ENCODE measurements at places on chromosomes 3 and 15. TPM values are rescaled to one million over a fixed set of nuclear protein-coding genes. Genes with fewer than 3 reads are reported as not detected.

- peaks cover 43% of the 10 kb centered on the region for H3K4me1 ChIP-seq
- peaks cover 13% of the 10 kb centered on the region for H3K36me3 ChIP-seq
- no peaks in the 10 kb centered on the region for H3K27me3 ChIP-seq
- no peak overlapping the region for H3K4me3 ChIP-seq
- H3K27ac ChIP-seq = peak overlapping the region; percentile 27
These were observed 53.8 kb downstream of the UBE2E2 start for GRCh38 chr3:23256741-23257435.

Gene SCN11A
- not detected for total RNA-seq

- no peak overlapping the region for H3K4me3 ChIP-seq
- peaks cover 2% of the 10 kb centered on the region for H3K4me1 ChIP-seq
- H3K36me3 ChIP-seq = no peaks in the 10 kb centered on the region
- DNase-seq = peak; percentile 6
- H3K27ac ChIP-seq = no peak overlapping the region
These were observed 843.9 kb downstream of the TUSC7 start for GRCh38 chr3:117553461-117553860.

GRCh38 chr3:158368271-158368670 is 202.7 kb upstream of the MLF1 start:
- H3K4me1 ChIP-seq = no peaks in the 10 kb centered on the region
- no peak overlapping the region for H3K27ac ChIP-seq
- no peaks in the 10 kb centered on the region for H3K27me3 ChIP-seq
- DNase-seq = no peak

Gene CLSTN2
- total RNA-seq = not detected

Gene PLA2G4E
- total RNA-seq = not detected

- no peaks in the 10 kb centered on the region for H3K36me3 ChIP-seq
- DNase-seq = peak; percentile 83
- peaks cover 32% of the 10 kb centered on the region for H3K27me3 ChIP-seq
- H3K4me1 ChIP-seq = peaks cover 35% of the 10 kb centered on the region
- peak overlapping the region; percentile 59 for H3K27ac ChIP-seq
- peak overlapping the region; percentile 76 for H3K4me3 ChIP-seq
These were observed 237.0 kb downstream of the UACA start for GRCh38 chr15:70526221-70526973.

DNA sequence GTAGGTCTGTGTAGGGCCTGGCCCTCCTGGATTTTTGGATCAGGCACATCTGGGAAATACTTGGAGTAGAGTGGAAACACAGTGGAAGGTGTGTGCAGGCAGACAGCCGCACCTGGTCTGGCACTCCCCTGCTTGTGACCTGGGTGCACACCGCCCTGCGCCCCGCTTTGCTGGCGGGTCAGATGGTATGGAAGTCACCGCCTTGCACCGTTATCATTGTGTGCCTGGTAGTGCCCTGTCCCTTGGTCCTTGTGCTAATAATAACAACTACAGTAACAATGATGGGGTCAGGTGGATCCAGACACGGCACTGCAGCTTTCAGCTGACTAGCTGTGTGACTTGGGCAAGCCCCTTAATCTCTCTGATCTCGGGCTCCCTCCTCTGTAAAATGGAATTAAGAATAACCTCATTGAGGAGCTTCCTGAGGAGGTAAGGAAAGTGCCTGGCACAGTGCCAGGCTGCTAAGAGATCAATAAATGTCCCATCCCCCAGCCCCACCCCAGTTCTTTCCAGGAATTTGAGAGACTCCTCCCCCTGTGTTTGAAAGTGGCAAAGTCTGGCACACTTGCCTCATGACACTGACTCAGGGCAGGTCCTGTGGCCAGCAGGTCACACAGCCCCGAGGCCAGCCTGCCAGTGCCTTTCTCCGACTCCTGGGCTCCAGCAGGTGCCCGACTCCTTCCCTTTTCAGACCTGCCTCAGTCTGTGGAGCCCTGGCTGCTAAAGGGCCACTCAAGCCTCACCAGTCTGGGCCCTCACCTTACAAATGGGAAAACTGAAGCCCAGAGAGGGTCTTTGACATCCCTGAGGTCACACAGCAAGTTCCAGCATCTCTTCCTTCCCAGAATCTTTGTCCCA is 9.8 kb downstream of the ISG20 start:
- peaks cover 4% of the 10 kb centered on the region for H3K27me3 ChIP-seq
- H3K36me3 ChIP-seq = no peaks in the 10 kb centered on the region
- H3K4me1 ChIP-seq = peaks cover 26% of the 10 kb centered on the region
- peak overlapping the region; percentile 33 for H3K4me3 ChIP-seq

GRCh38 chr15:98035577-98036010 is 75.1 kb downstream of the ARRDC4 start:
- H3K36me3 ChIP-seq = no peaks in the 10 kb centered on the region
- no peak for DNase-seq
- H3K4me3 ChIP-seq = no peak overlapping the region
- peaks cover 6% of the 10 kb centered on the region for H3K4me1 ChIP-seq
- H3K27ac ChIP-seq = no peak overlapping the region

- no peak for DNase-seq
- H3K4me1 ChIP-seq = peaks cover 32% of the 10 kb centered on the region
- H3K27ac ChIP-seq = no peak overlapping the region
- H3K36me3 ChIP-seq = no peaks in the 10 kb centered on the region
- no peak overlapping the region for H3K4me3 ChIP-seq
- peaks cover 2% of the 10 kb centered on the region for H3K27me3 ChIP-seq
These were observed 349 bp downstream of the PLXNA1 start for GRCh38 chr3:126983276-126983652.

Gene TRPM7
- 20.6 TPM for total RNA-seq

Gene GPR62
- not detected for total RNA-seq

DNA sequence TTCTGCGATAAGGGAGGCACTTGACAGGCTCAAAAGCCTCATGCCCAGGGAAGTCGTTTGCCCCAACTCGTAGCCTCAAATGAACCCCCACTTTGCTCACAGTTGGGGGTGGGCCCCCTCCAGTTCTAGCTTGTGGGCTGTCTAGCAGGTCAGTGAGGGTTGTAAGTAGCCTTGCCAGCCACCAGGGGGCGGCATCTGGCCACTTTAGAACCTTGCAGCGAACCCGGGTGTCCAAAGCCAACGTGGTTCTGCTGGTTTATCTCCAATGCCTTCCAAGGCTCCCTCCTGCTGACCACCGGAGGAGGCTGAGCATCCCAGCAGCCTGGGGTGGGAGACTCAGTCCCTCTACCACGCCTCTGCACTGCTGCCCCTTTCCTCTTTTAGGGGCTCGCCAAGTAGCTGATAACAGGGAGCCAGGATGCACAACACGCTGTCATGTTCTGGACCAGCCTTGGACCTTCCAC is 9.2 kb upstream of the RBSN start:
- H3K4me3 ChIP-seq = no peak overlapping the region
- H3K27me3 ChIP-seq = peaks cover 23% of the 10 kb centered on the region
- peak; percentile 62 for DNase-seq
- peaks cover 10% of the 10 kb centered on the region for H3K4me1 ChIP-seq

DNA sequence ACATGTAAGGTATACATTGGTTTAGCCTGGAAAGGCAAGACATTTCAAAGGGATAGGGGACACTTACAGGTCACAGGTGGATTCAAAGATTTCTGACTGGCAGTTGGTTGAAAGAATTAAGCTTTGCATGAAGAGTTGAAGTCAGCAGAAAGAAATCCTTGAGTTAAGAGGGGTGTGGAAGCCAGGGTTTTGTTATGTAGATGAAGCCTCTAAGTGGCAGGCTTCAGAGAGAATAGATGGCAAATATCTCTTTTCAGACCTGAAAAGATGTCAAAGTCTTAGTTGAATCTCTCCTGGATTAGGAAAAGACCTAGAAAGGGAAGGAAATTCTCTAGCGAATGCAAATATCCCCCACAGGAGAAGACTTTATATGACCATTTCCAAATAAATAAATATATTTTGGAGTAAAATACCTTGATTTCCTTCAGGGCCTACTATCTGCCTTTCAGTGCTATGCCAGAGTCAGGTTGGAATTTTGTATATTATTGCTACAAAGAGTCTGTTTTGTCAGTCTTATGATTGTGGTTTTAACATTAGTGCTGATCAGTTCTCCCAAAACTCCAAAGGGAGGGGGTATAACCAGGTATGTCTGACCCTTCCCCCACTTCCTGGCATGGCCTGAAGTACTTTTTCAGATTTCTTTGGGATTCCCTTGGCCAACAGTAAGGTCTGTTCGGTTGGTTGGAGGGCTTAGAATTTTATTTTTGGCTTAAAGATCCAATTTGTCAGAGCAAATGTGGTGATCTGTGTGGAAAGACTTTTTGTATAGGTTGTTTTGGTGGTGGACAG is 286.4 kb downstream of the LRTM1 start:
- H3K27me3 ChIP-seq = peaks cover 2% of the 10 kb centered on the region
- no peak overlapping the region for H3K4me3 ChIP-seq
- no peak for DNase-seq
- no peak overlapping the region for H3K27ac ChIP-seq
- no peaks in the 10 kb centered on the region for H3K4me1 ChIP-seq

DNA sequence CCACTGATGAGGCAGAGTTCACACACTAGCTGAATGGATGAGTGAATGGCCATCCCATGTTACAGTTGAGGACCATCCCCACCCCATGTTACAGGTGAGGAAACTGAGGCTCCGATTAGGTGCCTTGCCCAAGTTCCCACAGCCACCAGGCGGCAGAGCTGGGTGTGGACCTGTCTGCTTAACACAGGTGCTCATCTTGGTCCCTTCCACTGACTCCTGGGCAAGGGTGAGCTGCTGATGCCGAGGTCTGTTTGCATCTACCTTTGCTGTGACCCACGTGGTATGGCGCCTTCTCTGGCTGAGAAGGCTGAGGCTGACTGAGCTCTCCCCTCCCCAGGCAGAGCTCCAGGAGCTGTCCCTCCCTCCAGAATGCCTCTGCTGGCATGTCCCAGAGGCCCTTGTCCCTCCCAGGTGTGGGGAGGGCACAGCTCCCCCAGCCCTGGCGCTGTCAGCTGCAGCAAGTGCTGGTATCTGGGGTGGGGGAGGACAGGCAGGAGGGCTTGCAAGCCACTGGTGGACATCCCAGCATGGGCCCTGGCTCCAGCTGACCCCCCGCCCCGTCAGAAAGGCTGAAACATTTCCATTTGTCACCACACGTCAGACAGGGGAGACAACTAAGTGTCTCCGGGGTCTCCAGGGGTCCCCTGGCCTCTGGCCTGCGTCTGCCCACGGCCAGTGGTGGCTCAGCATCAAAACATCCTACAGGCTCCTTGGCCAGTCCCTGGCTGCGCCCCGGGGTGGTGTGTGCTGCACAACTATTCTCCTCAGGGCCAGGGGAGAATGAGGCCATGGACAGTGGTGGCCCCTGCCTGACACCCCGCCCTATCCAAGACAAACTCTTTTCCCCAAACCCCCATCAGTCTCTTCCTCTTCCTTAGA is 105.4 kb downstream of the ADCY5 start:
- H3K27me3 ChIP-seq = peaks cover 34% of the 10 kb centered on the region
- H3K4me1 ChIP-seq = peaks cover 12% of the 10 kb centered on the region
- no peak for DNase-seq
- no peak overlapping the region for H3K27ac ChIP-seq

Gene C3orf22
- not detected for total RNA-seq

DNA sequence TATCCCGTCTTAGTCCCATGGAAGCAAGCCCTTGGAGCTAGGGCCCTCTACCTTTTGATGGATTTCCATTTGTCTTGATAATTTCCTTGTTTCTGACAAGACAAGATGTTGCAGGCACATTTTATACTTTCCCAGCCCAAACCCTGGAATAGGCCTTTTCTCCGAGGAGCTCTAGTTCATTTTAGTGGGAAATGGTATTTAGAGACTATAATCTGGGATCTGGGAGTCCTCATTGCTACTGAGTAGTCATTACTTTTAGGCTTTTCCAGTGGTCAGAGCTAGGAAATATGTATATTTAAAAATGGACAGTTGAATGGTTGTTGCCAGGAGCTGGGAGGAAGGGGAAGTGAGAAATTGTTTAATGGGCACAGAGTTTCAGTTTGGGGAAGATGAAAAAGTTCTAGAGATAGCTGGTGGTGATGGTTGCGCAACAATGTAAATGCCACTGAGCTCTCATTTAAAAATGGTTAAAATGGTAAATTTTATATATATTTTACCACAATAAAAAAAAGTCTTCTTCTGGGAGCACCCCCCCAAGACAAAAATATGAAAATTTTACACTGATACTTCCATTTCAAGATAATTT is 31.6 kb downstream of the MLH1 start:
- H3K4me1 ChIP-seq = peaks cover 14% of the 10 kb centered on the region
- no peak overlapping the region for H3K27ac ChIP-seq
- DNase-seq = no peak
- peaks cover 62% of the 10 kb centered on the region for H3K36me3 ChIP-seq
- H3K27me3 ChIP-seq = peaks cover 2% of the 10 kb centered on the region

- no peak overlapping the region for H3K4me3 ChIP-seq
- DNase-seq = no peak
- H3K27ac ChIP-seq = no peak overlapping the region
These were observed 54.8 kb upstream of the ADPGK start for GRCh38 chr15:72838311-72838731.

DNA sequence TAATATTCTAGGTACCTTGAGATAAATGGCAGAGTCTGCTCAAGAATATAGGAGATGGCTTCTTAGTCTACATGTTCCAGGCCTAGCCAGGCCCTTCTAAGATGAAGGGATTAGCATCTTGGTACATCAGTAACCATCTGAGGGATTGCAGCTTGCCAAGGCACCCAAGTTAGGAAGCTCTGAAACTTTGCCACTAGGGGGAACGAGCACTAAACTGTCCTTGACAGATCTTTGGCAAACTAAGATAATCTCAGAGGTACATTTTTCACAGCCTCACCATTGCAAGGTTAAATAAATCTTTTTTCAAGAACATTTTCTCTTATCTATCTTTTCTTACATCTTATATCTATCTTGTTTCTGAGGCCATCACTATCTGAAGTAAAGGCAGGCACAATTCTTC is 351.2 kb downstream of the RAP2B start:
- no peaks in the 10 kb centered on the region for H3K36me3 ChIP-seq
- no peak overlapping the region for H3K27ac ChIP-seq
- no peak overlapping the region for H3K4me3 ChIP-seq
- no peak for DNase-seq

GRCh38 chr15:86317384-86317740 is 237.7 kb downstream of the AGBL1 start:
- no peak overlapping the region for H3K27ac ChIP-seq
- no peaks in the 10 kb centered on the region for H3K4me1 ChIP-seq
- peaks cover 1% of the 10 kb centered on the region for H3K27me3 ChIP-seq
- H3K4me3 ChIP-seq = no peak overlapping the region
- no peaks in the 10 kb centered on the region for H3K36me3 ChIP-seq

- H3K4me1 ChIP-seq = peaks cover 8% of the 10 kb centered on the region
- DNase-seq = no peak
- H3K27ac ChIP-seq = no peak overlapping the region
- H3K27me3 ChIP-seq = peaks cover 34% of the 10 kb centered on the region
These were observed 506.1 kb upstream of the PROK2 start for GRCh38 chr3:72290859-72291638.

GRCh38 chr3:196788528-196788927 is 48.9 kb downstream of the PAK2 start:
- H3K27me3 ChIP-seq = peaks cover 2% of the 10 kb centered on the region
- no peak overlapping the region for H3K4me3 ChIP-seq
- no peak for DNase-seq
- peak overlapping the region; percentile 51 for H3K27ac ChIP-seq

Gene GOLGA8Q
- total RNA-seq = 0.15 TPM

Gene BCHE
- not detected for total RNA-seq
